RWPE2 (cell line): ENCODE measurements at places on chromosomes 2 and 18.

GRCh38 chr2:70347831-70348230 is 46.0 kb upstream of the FAM136A start:
- DNase-seq: no peak

DNA sequence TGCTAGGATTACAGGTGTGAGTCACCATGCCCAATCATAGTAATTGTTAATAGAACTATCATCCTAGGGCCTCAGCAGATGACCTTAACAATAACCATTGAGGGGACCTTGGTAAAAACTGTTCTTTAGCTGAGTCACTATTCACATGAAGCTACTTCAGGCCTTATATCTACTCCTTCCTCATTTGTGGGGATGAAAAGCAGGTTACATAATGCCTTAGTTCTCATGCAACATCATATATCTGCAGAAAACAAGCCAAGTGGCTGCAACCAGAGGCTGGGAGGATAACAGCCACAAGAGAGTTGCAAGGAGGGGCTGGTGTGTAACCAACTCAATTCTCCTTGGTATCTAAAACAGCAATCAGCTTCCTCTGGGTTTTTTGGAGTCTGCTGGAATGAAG is 445.4 kb downstream of the NBAS start:
- DNase-seq: no peak

DNA sequence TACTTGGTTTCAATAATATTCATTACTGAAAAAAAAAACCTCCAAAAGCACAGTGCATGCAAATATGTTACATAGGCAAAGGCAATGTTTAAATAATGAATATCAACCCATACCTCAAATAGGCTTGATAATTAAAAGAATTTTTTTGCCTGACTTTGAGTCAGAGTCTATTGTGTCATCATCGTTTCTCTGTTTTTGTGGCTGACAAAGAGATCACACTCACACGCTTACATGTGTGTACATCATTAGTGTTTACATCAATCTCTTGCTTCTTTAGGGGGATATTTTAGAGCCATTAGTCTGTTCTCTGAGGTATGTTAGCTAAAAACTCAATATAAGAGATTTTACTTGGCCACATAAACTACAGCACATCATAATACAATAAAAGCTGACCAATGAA is 150.3 kb upstream of the MMADHC start:
- DNase-seq: no peak

- DNase-seq: peak; percentile 29
These were observed 518.9 kb upstream of the RAB6C start for GRCh38 chr2:129460299-129461198.
